ENCODE measurements at places on chromosomes 5 and 9.

DNA sequence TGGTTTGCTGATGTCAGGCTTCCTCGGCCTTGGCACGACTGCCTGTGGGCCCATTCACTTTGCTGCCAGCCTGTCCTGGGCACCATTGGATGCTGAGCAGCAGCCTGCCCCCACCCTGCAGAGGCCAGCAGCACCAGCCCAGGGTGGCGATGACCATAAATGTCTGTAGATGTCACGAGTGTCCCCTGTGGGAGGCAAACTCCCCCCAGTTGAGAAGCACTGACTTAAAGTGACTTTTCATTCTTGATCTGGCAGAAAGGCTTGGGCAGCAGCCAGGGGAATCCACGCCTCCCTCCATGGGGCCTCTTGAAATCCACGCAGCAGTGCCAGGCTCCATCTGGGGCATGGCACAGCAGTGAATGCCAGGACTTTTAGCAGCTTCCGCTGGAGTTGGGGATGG, 21.8 kb downstream of the IRX4 start:
- no peak for DNase-seq

DNA sequence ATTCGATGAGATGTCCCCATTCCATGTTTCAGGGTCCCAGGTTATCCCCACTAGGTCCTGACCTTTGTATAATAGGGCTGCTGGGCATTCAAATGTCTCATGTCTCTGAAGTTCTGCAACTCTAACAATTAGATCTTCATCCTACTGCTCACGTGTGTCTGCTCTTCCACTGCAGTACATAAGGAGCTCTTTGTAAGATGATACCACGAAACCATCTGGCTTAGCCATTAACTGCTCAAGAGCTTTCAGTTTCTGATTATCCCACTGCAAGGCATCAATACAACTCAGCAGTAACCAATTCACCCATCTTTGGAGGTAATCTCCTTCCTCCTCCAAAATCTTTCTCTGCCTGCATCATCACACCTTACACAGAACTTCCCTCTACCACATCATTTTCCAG, 49.9 kb upstream of the PPP2CA start:
- no peak for DNase-seq

GRCh38 chr9:85142968-85143367, 473.4 kb downstream of the NTRK2 start:
- DNase-seq, result peak; percentile 17

- DNase-seq, result no peak
These were observed 449.2 kb downstream of the IRX1 start for GRCh38 chr5:4044881-4045280.

DNA sequence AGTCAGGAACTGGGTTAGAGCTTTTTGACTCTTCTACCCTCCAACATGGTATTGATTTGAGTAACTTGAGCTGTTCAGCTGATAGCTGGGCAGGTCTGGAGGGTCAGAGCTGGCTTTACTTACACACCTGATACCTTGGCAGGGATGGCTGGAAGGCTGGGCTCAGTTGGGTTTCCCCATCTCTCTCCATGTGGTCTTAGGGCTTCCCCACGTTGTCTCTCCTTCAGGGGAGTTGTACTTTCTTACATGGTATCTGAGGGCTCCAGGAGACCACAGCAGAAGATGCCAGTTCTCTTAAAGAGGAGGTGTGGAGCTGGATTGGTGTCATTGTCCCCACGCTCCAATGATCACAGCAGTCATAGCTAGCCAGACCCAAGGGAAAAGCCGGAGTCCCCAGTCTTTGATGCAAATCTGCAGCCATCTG, 25.6 kb downstream of the ISOC1 start:
- DNase-seq, result no peak

- DNase-seq, result no peak
These were observed 7.8 kb upstream of the KCNIP1 start for GRCh38 chr5:170495825-170496661.

- peak; percentile 20 for DNase-seq
These were observed 52.2 kb upstream of the DAB2IP start for GRCh38 chr9:121598965-121599871.

DNA sequence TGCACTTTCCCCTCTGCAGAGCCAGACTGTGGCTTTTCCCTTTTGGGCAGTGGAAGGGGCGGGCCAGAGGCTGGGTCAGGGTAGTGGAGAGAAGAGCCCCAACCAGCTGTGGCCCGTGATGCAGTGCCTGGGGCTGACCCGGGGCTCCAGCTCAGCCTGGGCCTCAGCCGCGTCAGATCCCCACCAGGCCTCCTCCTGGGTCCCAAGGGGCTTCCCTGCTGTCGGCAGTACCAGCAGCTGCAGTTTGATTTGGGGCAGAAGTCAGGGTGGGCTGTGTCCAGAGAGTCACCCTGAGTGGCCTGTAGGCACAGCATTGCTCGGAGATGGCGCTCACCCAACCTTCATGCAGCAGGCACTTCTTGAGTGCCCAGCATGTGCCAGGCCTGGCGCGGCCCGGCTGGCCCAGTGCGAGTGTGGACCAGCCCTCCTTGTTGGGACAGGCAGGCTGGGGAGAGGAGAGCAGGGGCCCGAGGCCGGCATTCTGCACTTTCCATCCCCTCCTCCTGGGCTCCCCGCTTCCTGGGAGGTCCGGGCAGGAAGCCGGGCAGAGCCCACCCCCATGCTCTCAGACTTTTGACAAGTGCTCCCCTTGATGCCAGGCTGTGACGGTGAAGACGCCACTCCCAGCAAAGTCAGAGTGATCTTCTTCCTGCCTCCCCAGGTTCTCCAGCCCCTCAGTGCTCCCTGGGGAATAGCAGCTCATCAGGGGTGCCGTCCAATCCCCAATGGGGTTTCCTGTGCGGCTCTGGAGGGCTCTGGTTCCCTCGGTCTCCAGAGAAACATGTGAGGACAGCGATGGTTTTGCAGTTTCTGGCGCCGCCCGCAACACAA, 88.3 kb upstream of the COL5A1 start:
- no peak for DNase-seq

- no peak for DNase-seq
These were observed 565.0 kb downstream of the CETN3 start for GRCh38 chr5:89844548-89844947.

- DNase-seq, result no peak
These were observed 571.8 kb upstream of the CDH18 start for GRCh38 chr5:20559845-20560244.

DNA sequence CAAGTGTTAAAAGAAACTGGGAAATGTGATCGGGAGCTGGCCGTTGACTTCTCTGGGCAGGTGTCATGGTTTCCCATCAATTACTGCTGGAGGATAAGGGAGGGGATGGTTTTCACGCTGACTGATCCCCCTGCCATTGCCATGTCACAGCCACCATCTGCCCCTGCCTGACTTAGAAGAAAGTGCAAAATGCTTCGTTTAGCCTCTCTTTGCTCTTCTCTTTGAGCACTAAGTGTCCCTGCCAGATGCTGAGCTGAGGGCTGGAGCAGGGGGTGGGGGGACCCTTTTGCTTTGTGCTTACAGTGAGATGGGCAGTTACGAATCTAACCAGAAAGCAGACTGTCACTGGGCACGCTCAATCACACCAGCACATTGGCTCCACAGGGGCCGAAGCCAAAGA, 138.4 kb upstream of the ALDH1B1 start:
- DNase-seq, result no peak

DNA sequence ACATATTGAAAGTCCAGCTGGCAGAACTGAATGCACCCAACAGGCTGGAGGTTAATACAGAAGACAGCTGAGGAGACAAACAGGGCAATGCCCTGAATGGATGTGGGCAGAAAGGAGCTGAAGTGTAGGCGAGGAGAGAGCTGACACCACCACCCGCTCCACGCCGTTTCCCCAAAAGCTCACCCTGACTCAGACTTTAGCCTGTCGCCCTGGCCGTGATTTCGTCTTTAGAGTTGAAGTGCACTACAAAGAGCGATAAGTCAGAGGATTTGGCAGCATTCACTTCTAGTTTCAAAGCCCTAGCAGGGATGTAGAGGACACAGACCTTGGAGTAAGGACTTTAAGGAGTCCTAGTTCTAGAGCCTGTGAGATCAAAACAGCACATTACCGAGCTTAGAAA, 2.2 kb upstream of the ERAP1 start:
- no peak for DNase-seq

GRCh38 chr5:44943647-44944046, 134.9 kb downstream of the MRPS30 start:
- DNase-seq, result peak; percentile 94

- peak; percentile 51 for DNase-seq
These were observed 45.3 kb downstream of the FNIP1 start for GRCh38 chr5:131751506-131751905.

DNA sequence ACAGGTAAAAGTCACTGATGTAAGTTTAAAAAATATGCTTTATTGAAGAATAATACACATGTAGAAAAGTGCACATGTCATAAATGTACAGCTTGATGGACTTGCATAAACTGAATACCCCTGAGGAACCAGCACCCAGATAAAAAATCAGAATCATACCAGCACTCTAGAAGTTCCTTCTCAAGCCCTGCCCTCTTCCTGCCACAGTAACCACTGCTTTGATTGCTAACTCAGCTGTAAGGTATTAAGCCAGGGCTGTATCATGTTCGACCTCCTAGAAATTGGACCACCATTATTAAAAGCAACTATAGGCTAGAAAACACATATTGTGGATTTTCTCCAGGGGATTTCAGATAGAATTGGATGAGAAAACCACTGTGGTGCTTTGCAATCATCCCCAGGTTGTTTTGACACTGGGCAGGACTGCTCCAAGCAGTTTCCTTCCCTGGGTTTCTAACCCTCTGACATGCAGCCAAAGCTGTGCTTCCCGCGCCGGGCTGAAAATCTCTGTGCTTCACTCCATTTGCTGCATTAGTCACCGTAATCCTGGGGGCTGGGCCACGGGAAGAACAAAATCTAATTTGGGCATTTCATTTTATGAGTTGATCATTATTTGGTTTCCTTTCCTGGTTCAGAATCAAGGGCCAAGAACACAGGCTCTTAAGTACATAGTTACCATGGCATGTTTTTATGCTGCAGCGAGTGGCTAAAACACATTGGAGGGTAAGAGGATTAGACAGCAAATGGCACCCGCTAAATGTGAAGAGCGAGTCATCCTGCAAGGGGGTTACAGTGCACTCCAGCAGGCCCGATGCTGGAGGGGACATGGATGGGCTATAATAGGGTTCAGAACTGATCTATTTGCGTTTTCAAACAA, 139.4 kb upstream of the IL12B start:
- DNase-seq, result no peak

DNA sequence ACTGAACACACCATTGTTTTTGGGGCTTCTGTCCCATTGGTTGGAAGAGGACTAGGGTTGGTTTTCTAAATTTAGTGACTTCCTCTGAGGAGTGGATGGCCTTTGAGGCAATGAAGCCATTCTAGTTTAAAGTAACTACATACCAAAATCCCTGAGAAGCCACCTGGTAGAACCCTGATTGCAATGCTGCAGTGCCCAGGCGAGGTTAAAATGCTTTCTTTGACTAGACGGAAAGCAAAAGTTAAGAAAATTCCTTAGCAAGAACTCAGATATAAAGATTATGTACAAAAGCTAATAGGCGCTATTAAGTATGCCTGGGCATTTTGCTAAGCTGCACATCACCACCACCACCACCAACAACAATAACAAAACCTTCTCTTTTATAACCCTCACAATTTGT, 20.6 kb downstream of the GLRX start:
- no peak for DNase-seq

DNA sequence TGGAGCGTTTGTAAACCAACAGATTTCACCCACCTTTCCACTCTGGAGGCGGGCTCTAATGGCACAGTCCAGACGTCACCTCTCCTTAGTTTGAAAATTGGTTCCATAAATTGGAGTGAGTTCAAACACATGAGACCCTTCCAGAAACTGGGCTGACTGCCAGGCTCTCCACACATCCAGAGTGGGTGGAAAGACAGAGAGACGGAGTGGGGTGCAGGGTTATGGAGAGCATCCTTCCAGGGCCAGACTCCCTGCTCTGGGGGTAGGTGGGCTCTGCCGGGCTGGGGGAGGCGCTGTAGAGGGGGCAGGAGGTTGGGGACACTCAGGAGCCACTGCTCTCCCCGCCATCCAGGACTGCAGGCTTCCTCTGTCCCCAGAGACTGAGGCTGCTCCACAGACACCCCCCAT, 104.7 kb upstream of the PHYKPL start:
- no peak for DNase-seq

DNA sequence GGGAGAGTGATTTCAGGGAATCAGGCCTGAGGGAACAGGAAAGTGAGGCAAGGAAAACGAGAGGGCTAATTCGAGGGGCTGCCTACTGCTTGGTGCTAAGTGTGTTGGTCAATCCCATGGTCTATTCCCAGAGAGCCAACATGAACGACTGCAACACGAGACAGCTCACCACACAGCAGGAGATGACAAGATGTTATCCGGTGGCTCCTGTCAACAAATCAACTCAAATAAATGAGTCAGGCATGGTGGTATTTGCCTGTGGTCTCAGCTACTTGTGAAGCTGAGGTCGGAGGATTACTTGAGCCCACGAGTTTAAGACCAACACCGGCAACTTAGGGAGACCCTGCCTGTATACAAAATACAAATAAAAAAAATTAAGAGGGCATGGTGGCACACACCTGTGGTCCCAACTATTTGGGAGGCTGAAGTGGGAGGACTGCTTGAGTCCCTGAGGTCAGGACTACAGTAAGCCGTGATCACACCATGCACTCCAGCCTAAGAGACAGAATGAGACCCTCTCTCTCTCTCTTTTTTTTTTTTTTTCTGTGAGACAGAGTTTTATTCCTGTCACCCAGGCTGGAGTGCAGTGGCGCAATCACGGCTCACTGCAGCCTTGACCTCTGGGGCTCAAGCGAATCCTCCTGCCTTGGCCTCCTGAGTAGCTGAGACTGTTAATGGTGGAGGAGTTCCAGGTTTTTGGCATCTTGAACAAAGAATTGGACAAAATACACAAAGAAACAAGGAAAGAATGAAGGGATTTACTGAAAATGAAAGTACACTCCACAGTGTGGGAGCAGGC, 9.0 kb upstream of the FAF2 start:
- peak; percentile 92 for DNase-seq

DNA sequence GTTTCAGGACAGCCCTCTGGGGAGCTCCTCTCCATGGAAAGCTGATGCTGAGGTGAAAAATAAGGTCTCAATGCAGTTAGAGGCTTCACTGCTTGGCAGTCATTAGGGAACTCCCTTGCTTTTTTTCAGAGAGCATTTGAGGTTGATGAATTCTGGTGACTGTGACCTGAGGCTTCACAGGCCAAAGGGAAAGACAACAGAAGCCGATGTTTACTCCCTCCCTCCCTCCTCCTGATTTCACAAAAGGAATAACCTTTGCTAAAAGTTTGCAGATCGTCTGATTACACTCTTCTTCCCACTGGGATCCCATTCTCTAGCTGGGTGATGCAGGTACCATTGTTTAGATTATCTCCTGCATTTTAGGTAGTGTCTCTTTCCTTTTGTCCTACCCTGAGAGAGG, 329.4 kb downstream of the KIF4B start:
- no peak for DNase-seq

- DNase-seq, result no peak
These were observed 42.3 kb downstream of the PWWP2A start for GRCh38 chr5:160076997-160077396.

GRCh38 chr5:7377761-7378160, 18.2 kb upstream of the ADCY2 start:
- no peak for DNase-seq

DNA sequence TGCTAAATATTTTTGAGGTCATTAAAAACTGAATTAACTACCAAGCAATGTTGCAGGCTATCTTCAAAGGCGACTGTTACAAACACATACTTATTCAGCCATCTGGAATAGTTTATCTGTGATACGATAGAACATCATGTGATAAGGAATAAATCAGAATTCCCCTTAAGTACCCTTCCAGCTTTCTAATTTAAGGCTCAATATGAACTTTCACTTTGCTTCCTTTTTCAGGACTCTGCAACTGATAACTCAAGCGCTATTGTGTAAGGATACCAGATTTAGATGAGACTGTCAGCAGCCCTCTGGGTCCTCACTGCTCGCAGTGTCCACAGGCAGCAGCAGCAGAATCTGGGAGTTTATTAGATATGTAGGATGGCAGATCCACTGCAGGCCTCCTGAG, 416.3 kb downstream of the SPATA31D1 start:
- DNase-seq, result no peak
